Renal pelvis (tissue), 12 donors: ENCODE measurements at places on chromosomes 12 and 14.
A peak's percentile ranks its signal among the peaks of the same experiment; 100 is the strongest.

DNA sequence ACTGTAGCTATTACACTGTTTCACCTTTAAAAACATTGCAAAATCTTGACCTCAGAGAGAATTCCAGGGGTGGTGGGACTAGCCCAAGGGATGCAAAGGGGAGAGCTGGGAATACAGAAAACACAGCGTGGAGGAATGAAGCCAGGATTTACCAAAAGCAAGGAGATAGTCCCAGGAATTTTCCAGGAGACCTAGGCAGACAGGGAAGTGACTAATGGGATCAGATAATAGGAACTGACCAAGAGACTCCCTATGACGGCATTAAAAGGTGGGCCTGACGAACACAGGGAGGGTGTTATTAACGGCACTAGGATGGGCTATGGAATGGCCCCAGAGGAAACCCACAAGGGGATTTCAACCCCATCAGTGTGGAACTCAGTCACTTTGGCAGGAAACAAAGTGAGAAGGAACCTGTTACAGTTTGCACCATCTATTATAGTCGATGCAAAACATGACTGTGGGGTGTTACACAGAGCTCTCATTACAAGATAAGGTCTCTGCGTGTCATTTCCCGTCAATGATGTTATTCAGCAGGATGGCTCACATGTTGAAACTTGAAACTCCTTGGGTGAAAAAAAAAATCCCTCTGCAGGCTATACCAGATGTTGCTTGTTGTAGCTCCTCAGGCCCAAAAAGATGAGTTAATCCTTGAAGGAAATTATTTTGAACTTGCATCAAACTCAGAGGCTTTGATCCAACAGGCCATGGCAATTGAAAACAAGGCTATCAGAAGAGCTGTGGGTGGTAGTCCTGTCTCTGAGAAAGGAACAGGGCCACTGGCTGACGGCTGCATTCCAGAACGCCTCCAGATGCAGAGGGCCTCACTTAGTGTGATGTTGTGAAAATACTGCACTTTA lies 58.7 kb downstream of the DRAM1 start:
- peak; percentile 39 for DNase-seq

- no peak for DNase-seq
Measured at GRCh38 chr14:47507861-47508260, 167.5 kb downstream of the MDGA2 start.

DNA sequence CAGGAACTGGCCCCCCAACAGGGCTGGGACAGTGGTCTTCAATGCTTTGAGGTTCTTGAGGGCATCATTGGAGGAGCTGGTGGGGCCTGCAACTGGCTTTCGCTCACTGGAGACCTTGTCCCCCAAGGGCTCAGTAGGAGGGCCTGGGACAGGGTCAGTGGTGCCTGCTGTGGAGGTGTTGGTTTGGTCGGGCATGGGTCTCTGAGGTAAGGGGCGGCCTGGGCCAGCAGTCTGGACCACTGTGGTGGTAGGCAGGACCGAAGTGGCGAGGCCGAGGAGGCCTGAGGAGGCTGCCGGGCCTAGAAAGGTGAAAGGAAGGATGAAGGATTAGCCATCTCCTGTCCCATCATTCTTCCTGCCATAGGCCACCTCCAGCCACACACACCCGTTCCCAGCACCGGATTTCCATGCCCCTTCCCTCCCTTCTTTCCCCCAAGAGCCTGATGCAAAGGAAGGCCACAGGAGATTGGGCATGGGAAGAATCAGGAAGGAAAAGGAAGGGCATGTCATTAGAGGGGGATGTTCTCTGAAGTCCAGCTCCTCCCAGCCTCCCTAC lies 28.8 kb downstream of the ZFHX2 start:
- no peak for DNase-seq

GRCh38 chr12:66269142-66269541 lies 33.2 kb upstream of the HELB start:
- no peak for DNase-seq

DNA sequence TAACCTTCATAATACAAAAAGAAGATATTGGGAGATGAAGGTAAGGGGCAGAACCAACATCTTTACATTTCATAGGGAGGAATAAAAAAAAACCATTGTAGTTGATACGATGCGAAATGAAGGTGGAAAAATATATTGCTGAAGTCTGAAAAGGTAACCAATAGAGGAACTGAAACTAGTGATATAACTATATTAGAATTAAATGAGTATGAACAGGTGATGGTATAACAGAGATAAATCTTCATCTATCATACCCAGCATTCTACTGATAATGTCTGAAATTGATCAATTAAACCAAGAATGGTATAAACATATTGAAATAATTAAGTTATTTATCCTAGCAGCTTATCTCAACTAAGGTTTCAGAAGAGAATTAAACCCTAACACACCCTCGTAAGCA lies 332.1 kb downstream of the NELL2 start:
- DNase-seq = no peak

- DNase-seq = peak; percentile 56
Measured at GRCh38 chr14:39991041-39991440, 558.8 kb upstream of the FBXO33 start.

DNA sequence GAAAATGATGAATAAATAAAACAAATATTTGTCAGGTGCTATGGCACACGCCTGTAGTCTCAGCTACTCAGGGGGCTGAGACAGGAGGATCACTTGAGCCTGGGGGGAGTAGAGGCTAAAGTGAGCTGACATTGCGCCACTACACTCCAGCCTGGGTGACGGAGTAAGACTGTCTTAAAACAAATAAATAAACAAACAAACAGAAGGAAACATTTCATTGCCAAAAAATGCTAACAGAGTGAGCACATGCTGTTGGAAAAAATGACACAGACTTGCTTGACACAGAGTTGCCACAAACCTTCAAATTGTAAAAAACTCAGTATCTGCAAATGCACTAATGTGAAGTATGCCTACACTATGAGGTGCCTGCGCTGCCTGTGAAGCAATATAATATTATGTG lies 50.8 kb upstream of the AP4S1 start:
- DNase-seq = no peak

DNA sequence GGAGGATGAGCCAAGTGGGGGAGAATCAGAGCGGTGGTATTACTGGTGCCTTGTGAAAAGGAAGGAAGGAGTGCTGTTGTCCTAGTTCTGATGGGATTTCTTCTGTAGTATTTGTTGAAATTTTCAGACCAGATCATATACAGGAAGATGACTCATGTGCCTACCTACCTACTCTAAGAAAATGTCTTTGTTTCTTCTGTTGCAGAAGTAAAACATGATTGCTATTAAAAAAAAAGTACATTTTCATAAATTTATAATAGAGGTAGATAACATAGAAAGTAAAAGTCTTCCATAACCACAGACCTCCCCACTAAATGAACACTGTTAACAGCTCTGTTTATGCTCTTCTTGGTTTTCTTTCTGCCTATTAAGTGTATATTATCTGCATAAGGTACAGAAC lies 26.9 kb downstream of the SAMD4A start:
- DNase-seq = no peak

GRCh38 chr14:36424478-36425102 lies 95.4 kb downstream of the NKX2-1 start:
- no peak for DNase-seq

GRCh38 chr12:55997535-55997859 lies 421 bp downstream of the SUOX start:
- no peak for DNase-seq

- no peak for DNase-seq
Measured at GRCh38 chr12:68976395-68976841, 43.4 kb upstream of the CPM start.

DNA sequence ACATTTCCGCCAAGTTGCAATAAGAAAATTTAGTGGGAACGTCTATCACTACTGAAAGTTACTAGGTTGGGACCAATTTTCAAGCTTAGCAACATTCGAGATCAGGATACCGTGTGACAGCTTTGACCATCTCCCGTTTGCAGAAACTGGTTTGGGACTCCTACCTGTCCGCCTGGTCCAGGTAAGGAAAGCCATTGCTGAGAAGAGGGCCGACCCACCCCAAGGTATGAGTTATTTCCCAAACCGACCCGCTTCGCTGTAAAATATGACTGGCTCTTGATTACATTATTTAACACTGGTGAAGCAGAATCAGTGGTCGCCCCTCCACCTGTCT lies 271 bp downstream of the DNAI7 start:
- DNase-seq = no peak

DNA sequence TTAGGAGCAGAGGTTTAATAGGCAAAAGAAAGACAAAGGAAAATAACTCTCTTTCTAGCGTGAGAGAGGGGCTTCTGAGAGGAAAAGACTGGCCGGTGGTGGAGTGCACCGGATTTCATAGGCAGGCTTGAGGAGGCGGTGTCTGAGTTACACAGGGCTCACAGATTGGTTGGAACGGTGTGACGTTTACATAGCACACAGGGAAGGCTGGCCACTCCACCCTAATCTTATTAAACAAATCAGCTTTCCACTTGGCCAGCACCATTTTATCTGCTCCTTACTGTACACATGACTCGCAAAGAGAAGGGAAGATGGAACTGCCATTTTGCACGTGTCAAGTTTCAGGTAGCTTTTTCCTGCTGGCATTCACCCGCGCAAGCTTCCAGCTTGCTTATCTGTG lies 587.7 kb downstream of the RPL10L start:
- DNase-seq = no peak

- no peak for DNase-seq
Measured at GRCh38 chr14:74934041-74934440, 11.0 kb upstream of the RPS6KL1 start.

GRCh38 chr12:31897781-31898503 lies 61.3 kb upstream of the RESF1 start:
- peak; percentile 50 for DNase-seq

- no peak for DNase-seq
Measured at GRCh38 chr14:77144412-77145115, 3.0 kb upstream of the ZDHHC22 start.

- DNase-seq = no peak
Measured at GRCh38 chr14:68139431-68140075, 320.0 kb downstream of the RAD51B start.
